Activated CD8-positive, alpha-beta memory T cell treated with anti-CD3 and anti-CD28 coated beads, Interleukin-2, amount 10 ng/mL, durations not matched to agents 7 days and 5 days (primary cell): ENCODE measurements at places on chromosomes 12 and 14. TPM values are rescaled to one million over a fixed set of nuclear protein-coding genes. Genes with fewer than 3 reads are reported as not detected.

The PTCSC3 gene
- total RNA-seq: not detected

The GALNT8 gene
- 0.85 TPM for total RNA-seq

The RDH5 gene
- total RNA-seq: 14.4 TPM

The NEUROD4 gene
- total RNA-seq: not detected

The SLC8A3 gene
- total RNA-seq: not detected

The CCNK gene
- 82.9 TPM for total RNA-seq

The CIROP gene
- not detected for total RNA-seq

The GARIN6 gene
- total RNA-seq: not detected

The CLEC6A gene
- not detected for total RNA-seq

The KRT2 gene
- total RNA-seq: not detected

The CMAS gene
- total RNA-seq: 41.1 TPM

The MMP14 gene
- total RNA-seq: 1.3 TPM

DNA sequence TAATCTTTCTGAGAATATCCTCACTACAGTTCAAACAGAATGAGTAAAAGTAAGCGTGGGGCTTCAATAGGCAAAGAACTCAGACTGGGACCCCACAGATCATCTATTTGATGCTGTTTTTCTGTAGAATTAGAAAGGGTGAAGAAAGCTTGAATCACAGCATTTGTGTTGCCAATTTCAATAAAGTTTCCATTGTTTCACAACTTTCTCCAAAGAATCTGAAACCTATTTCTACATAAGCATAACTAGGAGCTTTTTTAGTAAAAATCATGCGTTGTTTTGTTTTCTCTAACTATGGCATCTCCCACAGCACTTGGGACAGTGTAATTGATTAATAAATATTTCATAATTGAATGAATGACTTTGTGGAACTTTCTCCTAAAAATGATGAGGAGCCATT lies 16.7 kb upstream of the NEDD1 start:
- H3K4me1 ChIP-seq: peaks cover 2% of the 10 kb centered on the region
- H3K27ac ChIP-seq: no peak overlapping the region
- H3K4me3 ChIP-seq: no peak overlapping the region
- H3K27me3 ChIP-seq: peaks cover 30% of the 10 kb centered on the region
- DNase-seq: no peak
- no peaks in the 10 kb centered on the region for H3K36me3 ChIP-seq

DNA sequence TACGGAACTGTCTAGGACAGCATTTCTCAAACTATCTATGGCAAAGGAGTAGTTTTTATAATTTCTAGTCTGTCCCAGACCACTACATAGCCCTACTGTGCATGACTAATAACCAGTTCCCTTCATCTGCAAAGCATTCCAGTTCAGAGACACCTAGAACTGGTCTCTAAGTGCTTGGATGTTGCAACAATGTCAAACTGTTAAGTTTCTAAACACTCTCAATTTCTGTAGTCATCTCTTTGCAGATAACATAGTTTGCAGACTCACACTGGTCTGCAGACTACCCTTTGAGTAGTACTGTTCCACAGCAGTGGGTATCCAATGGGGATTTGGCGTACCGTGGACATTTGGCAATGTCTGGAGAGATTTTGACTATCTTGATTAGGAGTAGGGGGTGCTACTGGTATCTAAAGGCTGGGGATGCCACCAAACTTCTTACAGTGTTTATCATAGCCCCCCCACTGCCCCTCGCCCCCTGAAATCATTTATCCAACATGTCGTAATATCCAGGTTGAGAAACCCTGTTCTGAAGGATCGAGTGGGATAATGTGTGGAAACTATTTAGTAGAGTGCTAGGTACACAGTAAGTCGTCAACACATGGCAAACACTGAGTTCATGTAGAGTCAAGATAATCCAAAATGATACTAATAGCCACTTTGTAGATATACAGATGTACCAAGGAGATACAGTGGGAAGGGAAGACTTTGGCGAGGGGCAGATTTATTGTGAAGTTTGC lies 1.7 kb downstream of the C12orf76 start:
- peak overlapping the region; percentile 89 for H3K4me3 ChIP-seq
- H3K4me1 ChIP-seq: peaks cover 53% of the 10 kb centered on the region
- no peak overlapping the region for H3K27ac ChIP-seq

DNA sequence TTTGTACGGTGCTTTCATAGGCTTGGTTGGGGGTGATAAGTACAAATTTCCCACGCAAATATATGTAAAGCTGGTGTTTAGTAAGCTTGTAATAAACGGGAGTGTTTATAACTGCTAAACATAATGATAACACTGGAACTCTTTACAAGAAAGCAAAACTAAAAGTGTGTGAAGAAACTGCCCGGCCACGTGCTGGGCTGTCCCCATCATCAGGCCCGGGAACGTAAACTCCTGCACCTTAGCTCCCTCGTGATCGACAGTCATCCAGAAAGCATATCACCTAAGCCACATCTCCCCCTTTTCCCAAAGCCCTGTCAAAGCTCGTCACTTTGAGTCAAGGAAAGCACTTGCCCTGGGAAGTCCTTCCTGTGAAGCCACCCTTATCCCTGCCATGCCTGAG lies 18.0 kb upstream of the PARP11 start:
- peaks cover 8% of the 10 kb centered on the region for H3K4me1 ChIP-seq
- no peak overlapping the region for H3K4me3 ChIP-seq
- no peaks in the 10 kb centered on the region for H3K27me3 ChIP-seq
- H3K27ac ChIP-seq: peak overlapping the region; percentile 6

DNA sequence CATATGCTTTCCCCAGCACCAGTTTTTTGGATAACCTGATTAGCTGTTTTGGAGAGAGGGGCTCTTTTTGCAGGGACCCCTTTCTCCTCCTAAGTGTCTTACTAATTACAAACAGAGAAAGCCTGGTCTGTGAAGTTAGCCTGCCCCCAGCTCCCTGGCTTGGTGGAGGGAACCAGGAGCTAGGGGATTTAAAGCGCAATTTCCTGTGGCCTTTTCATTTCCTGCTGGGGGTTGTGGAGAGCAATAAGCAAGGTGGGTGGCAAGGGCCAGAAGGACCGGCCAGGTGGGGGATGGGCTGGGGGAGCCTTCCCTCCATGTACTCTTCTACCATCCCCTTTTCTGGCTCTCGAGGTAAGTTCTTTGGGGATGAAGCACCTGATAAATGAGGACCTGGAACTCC lies 4.1 kb upstream of the CISTR start:
- H3K27ac ChIP-seq: peak overlapping the region; percentile 1
- H3K36me3 ChIP-seq: no peaks in the 10 kb centered on the region
- peaks cover 22% of the 10 kb centered on the region for H3K4me1 ChIP-seq
- H3K27me3 ChIP-seq: peaks cover 32% of the 10 kb centered on the region

DNA sequence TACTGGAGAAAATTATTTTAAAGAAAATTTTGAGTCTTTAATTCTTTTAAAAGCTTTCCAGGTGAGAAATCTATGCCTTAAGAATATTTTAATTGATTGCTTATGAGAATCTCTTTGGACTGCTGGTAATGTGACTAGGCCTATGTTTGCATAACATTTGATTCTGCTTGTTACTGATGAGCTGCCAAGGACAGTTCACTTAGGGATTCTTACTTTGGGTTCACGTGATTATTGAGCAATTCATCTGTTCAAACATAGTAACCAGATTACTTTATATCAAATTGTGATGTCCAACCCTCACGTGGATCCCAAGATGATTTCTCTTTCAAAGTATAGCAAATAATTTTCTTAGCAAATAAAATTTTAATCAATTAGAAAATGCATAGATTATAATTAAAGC lies 27.4 kb upstream of the ABCD2 start:
- H3K4me1 ChIP-seq: peaks cover 20% of the 10 kb centered on the region
- DNase-seq: no peak
- H3K27me3 ChIP-seq: no peaks in the 10 kb centered on the region
- H3K36me3 ChIP-seq: peaks cover 4% of the 10 kb centered on the region
- H3K4me3 ChIP-seq: no peak overlapping the region

GRCh38 chr12:68733661-68734071 lies 12.3 kb upstream of the SLC35E3 start:
- no peak for DNase-seq
- no peak overlapping the region for H3K27ac ChIP-seq
- H3K27me3 ChIP-seq: no peaks in the 10 kb centered on the region
- peaks cover 3% of the 10 kb centered on the region for H3K4me1 ChIP-seq
- no peak overlapping the region for H3K4me3 ChIP-seq

DNA sequence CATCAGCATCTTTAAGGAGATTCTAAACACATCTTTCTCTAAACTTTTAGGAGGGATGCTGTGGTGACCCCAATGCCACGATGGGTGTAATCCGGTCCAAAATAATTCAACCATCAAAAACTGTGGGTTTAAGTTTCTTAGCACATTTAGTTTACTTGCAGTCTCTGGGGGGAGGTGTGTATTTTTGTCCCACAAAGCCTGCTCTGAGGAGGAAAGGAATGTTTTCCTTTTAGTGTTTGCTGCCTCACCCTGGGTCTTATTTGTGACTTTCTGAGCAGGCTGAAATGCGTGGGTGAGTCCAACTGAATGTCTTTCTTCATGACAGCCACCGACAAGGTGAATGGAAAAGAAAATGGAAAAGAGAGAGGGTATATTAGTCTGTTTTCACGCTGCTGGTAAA lies 1324.7 kb downstream of the AACS start:
- no peaks in the 10 kb centered on the region for H3K36me3 ChIP-seq
- H3K4me1 ChIP-seq: no peaks in the 10 kb centered on the region
- no peak for DNase-seq
- no peak overlapping the region for H3K4me3 ChIP-seq

GRCh38 chr12:228846-229200 lies 14.9 kb upstream of the SLC6A12 start:
- no peak overlapping the region for H3K27ac ChIP-seq
- no peak for DNase-seq
- no peaks in the 10 kb centered on the region for H3K36me3 ChIP-seq
- peaks cover 9% of the 10 kb centered on the region for H3K27me3 ChIP-seq

DNA sequence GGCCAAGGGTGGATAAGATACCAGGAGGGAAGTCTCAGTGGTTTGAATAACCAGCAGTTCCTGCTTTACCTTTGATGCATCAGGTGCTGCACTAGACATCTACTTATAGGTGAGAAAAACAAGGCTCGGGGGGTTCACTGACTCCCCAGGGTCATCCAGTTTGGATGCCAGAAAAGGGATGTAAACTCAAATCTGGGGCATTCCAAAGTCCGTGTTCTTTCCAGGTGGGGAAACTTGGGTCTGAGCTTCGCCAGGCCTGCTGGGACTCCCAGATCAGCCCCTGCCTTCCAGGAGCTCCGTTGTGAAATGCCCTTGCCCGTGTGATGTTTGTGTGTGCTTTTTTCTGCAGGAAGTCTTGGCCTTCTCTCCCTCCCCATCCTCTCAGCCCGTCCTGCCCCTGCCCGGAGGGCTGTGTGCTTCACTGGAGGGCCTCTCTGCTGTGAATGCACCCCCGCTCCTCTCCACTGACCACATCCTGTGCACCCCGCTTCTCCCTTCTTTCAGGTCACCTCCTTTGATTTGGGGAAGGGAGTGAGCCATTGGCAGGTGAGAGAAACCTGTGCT lies 42.1 kb downstream of the TSPAN9 start:
- no peak overlapping the region for H3K4me3 ChIP-seq
- no peak overlapping the region for H3K27ac ChIP-seq
- DNase-seq: no peak
- peaks cover 11% of the 10 kb centered on the region for H3K4me1 ChIP-seq
- H3K27me3 ChIP-seq: peaks cover 35% of the 10 kb centered on the region

- H3K4me1 ChIP-seq: no peaks in the 10 kb centered on the region
- H3K36me3 ChIP-seq: no peaks in the 10 kb centered on the region
- no peaks in the 10 kb centered on the region for H3K27me3 ChIP-seq
Observed at GRCh38 chr12:77521508-77522115, 309.1 kb upstream of the NAV3 start.

DNA sequence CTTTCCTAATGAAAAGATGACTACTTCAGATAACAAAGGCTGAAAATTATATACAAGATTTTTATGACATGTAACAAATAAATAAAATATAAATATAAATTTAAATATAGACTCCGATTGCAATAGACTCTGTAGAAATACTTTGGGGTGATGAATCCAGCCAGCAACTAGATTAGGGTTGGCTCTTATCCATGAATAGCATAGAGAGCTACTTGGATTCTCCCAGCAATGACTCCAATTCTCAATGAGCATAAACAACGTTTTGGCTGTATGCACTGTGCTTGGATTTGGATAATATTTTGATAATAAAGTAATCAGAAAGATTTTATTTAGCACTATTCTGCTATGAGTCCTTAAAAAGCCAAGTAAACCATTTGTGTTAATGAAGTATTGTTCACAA lies 58.0 kb upstream of the LRFN5 start:
- no peak overlapping the region for H3K4me3 ChIP-seq
- no peak for DNase-seq
- H3K36me3 ChIP-seq: no peaks in the 10 kb centered on the region
- no peaks in the 10 kb centered on the region for H3K27me3 ChIP-seq
- H3K4me1 ChIP-seq: no peaks in the 10 kb centered on the region

DNA sequence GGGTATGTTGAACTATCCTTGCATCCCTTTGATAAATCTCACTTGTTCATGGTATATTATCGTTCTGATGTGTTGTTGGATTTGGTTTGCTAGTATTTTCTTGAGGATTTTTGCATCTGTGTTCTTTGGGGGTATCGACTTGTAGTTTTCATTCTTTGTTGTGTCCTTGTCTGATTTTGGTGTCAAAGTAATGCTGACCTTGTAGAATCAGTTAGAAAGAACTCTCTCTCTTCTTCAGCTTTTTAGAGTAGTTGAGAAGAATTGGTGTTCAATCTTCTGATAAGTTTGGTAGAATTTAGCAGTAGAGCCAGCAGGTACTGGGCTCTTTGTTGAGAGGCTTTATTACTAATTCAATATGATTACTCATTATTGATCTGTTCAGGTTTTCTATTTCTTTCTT lies 707.2 kb upstream of the LRFN5 start:
- no peaks in the 10 kb centered on the region for H3K4me1 ChIP-seq
- DNase-seq: no peak
- no peak overlapping the region for H3K27ac ChIP-seq

GRCh38 chr12:12387501-12387900 lies 30.6 kb downstream of the BORCS5 start:
- H3K27me3 ChIP-seq: no peaks in the 10 kb centered on the region
- no peak overlapping the region for H3K4me3 ChIP-seq
- peaks cover 48% of the 10 kb centered on the region for H3K36me3 ChIP-seq
- peak overlapping the region; percentile 79 for H3K27ac ChIP-seq

- no peaks in the 10 kb centered on the region for H3K4me1 ChIP-seq
- peaks cover 6% of the 10 kb centered on the region for H3K27me3 ChIP-seq
- no peaks in the 10 kb centered on the region for H3K36me3 ChIP-seq
Observed at GRCh38 chr14:64804754-64805260, 74.9 kb downstream of the SPTB start.

- peaks cover 19% of the 10 kb centered on the region for H3K27me3 ChIP-seq
- H3K4me1 ChIP-seq: peaks cover 29% of the 10 kb centered on the region
- no peak for DNase-seq
- no peaks in the 10 kb centered on the region for H3K36me3 ChIP-seq
Observed at GRCh38 chr14:103526247-103526913, 2.6 kb upstream of the TRMT61A start.
